ENCODE measurements at places on chromosomes 3 and 15. TPM values are rescaled to one million over a fixed set of nuclear protein-coding genes. Genes with fewer than 3 reads are reported as not detected.

- no peak overlapping the region for H3K4me3 ChIP-seq
- H3K27me3 ChIP-seq, result no peaks in the 10 kb centered on the region
- no peak overlapping the region for H3K27ac ChIP-seq
- DNase-seq, result no peak
- no peaks in the 10 kb centered on the region for H3K36me3 ChIP-seq
Measured at GRCh38 chr3:170079536-170080165, 41.9 kb downstream of the GPR160 start.

- H3K36me3 ChIP-seq, result no peaks in the 10 kb centered on the region
- H3K4me1 ChIP-seq, result no peaks in the 10 kb centered on the region
- no peaks in the 10 kb centered on the region for H3K27me3 ChIP-seq
- H3K27ac ChIP-seq, result no peak overlapping the region
- H3K4me3 ChIP-seq, result no peak overlapping the region
Measured at GRCh38 chr15:100730129-100730528, 127.7 kb downstream of the ASB7 start.

The CYP8B1 gene
- 0.43 TPM for total RNA-seq

The GABRR3 gene
- total RNA-seq, result not detected

DNA sequence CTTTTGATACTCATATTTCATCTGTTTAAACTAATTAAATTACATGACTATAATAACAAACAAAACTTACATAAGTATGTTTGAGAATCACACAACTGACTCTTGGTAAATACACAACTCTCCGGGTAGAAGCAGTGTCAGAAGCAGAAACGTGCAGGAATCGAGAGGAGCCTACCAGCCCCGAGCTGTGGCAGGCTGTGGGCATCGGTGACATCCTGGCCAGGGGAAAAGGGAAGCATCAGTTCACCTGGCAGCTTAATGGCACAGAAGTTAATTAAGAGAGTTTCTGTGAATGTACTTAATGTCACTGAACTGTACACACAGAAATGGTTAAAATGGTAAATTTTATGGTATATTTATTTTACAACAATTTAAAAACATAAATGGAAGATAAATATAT is 90.2 kb downstream of the CRTC3 start:
- no peak overlapping the region for H3K27ac ChIP-seq
- no peaks in the 10 kb centered on the region for H3K4me1 ChIP-seq
- no peak for DNase-seq
- H3K4me3 ChIP-seq, result no peak overlapping the region
- H3K27me3 ChIP-seq, result no peaks in the 10 kb centered on the region
- peaks cover 50% of the 10 kb centered on the region for H3K36me3 ChIP-seq
